ENCODE measurements at places on chromosomes 13 and 19.

DNA sequence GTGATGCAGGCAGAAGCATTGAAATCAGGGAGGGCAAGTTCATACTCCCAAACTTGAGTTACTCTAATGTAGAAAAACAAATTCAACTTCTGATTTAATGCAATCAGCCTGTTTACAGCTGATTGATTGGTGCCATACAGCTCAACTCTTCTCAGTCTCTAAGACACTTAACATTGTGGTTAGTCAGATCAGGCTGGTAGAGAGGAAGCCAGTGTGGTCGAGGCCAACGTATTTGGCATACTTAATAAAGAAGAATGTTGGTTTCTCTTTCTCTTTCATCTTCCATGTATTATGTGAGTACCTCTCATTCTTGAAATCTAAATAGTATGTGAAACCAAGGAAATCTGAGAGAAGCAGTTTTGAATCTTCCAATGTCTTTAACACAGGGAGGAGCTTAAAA lies 255.0 kb upstream of the SLITRK1 start:
- DNase-seq = no peak

- DNase-seq = peak; percentile 67
Measured at GRCh38 chr19:11446652-11447301, 11.3 kb downstream of the PRKCSH start.

DNA sequence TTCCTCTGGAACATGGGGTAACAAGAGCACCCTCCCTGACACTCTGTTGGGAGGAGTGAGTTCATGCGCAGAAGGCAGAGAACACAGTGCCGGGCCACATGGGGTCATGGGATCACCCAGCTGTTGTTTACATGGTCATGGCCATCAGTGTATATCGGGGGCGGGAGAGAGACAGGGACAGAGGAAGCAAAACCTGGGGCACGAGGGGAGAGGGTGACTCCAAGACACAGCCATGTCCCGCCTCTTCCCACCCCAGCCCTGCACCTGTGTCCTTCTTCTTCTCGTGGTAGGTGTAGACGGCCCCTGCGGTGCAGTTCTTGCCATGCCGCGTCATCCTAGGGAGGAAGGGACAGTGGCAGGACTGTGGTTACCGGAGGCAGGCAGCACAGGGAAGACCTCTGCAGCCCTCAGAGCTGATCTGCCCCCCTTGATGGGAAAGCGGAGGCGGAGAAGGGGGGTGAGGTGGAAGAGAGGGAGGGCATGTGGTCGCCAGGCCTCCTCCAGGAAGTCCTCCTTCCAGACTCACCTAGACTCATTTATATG lies 19.9 kb downstream of the NOSIP start:
- DNase-seq = peak; percentile 53

- DNase-seq = no peak
Measured at GRCh38 chr19:39470724-39471339, 9.8 kb upstream of the TIMM50 start.

GRCh38 chr19:18091217-18091608 lies 4.5 kb upstream of the IL12RB1 start:
- peak; percentile 77 for DNase-seq

DNA sequence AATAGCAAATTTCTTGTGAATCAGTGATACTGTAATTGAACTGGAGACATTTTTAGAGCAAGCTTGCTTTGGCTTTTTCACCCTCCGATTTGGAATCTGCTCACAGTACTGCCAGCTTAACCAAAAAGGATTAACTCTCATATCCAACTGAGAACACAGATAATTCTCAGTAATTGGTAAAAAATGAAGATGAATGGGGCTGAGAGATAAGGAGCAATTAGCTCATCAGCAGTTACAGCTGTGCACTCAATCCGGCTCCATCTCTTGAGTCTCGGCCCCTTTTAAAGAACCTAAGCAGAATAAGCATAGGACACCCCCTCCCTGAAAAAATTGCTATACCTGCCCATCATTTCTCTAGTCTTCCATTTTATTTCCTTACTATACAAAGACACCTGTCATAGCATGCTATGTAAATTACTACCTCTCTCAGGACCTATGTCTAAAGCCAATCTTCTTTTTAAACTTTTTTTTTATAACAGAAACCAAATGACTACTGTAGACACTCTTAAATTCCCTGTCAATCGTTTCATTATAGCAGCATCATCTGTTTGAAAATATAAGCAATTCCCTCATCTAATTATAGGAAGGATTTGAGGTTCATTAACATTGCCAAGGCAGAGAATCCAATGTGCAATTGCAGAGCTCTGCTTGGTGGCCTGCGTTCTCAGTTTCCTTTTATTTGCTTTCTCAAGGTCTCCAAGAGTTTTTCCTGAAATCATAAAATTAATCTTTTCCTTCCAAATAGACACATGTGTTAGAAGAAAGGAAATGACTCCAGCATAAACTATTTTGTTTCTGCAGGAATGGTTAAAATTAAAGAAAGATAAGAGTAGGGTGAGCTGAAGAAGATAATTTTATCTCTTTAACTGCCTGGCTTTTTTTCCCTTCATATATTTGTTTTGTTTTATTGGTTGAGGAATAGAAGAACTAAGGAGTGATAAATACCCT lies 242.1 kb downstream of the DACH1 start:
- no peak for DNase-seq

DNA sequence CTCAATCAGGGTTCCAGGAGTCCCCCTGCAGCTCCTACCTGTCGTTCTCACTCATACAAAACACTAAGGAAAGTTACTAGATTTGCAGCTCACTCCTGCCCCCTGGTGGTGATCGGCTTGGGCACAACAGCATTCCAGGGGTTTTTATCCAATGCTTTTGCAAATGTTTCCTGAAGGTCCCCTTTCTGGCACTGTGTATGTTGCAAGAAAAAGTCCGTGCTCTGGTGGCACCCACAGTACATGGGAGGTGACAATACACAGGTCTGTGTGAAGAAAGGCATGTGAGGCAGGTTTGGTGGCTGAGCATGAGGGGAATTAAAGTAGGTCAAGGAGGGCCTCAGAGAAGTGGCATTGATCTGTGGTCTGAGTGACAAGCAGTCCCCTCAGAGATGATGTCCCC lies 8.6 kb upstream of the TYK2 start:
- peak; percentile 93 for DNase-seq

DNA sequence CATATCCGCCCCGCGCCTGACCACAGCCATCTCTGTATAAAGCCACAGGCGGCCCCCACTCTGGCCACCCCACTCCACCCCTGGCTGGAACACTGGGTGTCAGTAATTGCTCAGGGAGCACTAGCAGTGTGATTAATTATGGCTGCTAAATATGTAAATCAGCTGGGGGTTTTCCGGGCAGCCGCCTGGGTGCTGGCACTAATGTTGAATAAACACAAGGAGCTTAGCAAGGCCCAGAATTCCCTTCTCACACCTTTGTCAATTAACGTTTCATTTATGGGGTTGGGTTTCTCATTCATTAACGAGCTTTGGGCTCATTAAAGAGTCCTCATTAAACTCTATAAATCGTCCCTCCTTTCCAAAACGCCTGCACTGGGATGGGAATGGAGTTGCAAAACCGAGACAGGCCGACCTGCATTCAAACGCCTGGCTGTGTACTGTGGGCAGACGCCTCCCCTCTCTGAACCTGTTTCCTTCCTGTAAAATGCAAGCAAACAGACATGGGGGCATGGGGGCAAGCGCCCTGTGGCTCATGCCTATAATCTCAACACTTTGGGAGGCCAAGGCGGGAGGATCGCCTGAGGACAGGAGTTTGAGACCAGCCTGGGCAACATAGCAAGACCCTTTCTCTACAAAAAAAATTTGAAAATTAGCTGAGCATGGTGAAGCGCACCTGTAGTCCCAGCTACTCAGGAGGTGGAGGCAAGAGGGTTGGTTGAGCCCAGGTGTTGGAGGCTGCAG lies 17.7 kb upstream of the OLFM2 start:
- DNase-seq = no peak

- DNase-seq = no peak
Measured at GRCh38 chr13:28120317-28120716, 18.0 kb upstream of the PAN3 start.

DNA sequence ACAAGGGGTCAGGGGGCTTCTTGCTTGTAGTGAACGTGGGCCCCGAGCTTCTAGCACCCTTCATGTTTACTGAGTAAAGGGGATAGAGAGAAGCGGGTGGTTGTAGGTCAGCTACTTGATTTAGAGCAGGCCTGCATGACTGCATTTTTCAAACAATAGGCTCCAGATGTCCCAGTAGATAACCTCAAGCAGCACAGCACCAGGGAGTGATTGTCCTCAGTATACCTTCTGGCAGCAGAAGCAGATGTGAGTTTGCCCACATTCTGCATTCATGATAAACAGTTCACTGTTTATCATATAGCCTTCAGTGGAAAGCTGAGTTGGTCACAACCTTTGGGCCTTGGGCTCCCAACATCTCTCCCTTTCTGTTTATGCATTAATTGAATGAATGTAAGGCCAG lies 4.8 kb downstream of the ZNF439 start:
- no peak for DNase-seq

DNA sequence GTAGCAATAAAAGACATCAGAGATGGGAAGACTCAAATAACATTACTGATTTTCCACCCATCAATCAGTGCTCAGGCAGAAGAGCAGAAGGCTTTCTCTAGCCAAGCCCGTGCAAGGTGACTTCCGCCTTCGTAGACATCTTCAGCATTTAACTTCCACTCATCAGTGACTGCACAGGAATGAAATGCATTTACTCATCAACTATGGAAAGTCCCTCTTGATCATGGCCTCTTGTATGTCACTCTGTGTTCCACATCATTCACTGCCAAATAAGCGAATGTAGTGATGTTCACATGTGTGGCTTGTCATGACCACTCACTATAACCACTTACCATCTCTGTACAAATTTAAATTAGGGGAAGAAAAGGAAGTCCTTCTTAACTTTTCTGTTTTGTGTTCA lies 49.4 kb downstream of the SACS start:
- DNase-seq = no peak

DNA sequence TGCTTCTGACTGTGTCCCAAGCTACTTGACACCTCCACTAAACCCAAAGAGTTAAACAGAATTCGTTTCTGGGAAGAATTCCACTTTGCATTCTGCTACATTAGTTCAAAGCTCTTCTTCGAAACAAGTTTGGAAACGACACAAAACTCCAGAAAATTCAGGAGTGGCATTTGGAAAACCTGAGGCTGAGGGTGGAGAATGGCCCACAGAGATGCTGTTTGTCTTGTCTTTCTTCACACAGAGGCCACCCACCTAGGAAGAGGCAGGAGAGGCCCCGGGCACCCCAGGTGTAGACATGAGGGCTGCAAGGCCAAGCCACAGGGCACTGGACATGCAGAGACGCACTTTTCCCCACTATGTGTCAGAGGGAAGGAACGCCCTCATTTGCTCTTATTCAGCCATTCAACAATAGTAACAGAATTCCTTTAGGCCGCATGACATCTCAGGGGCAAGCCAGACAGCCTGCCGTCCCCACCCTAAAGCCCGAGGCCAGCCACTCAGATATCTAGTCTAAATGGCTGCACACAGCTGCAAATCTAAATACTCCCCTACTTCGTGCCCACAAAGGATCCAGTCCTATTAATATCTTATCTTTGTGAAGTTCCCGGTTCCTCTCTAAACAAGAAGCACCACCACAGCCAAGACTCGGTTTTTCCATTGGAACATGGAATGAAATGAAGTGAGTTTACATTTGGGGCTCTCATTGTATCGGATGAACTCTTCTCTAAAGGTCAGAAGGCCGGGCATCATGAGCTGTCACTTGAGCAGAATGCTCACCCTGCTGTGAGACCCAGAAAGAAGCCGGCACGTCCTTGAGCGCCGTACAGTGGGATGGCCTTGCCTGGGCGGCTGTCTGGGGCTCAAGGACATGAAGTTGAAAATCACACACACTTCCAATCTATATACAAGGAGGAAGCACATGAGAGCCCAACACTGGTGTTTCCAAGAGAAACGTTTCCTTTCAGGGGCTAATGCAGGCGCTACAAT lies 19.8 kb downstream of the COL4A1 start:
- DNase-seq = no peak

- DNase-seq = peak; percentile 44
Measured at GRCh38 chr19:441213-441836, 19.5 kb downstream of the SHC2 start.

GRCh38 chr19:34888091-34888490 lies 38.6 kb upstream of the ZNF30 start:
- no peak for DNase-seq

DNA sequence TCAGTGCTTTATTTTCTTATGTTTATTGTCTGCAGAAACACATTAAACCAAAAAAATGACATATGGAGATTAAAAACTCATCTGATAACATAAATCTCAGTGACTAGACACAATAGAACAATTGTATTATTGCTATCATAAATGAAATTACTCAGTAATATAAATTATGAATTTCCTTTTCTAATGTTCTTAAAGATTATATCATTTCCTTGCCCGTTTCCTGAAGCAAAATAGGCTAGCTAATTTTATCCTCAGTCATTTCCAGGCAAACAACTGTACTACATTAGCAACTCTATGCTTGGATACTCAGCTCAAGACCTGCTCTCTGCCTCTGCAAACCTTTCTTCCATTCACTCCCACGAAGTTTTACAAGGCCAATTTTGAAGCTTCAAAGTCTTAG lies 61.2 kb downstream of the RFC3 start:
- DNase-seq = no peak

DNA sequence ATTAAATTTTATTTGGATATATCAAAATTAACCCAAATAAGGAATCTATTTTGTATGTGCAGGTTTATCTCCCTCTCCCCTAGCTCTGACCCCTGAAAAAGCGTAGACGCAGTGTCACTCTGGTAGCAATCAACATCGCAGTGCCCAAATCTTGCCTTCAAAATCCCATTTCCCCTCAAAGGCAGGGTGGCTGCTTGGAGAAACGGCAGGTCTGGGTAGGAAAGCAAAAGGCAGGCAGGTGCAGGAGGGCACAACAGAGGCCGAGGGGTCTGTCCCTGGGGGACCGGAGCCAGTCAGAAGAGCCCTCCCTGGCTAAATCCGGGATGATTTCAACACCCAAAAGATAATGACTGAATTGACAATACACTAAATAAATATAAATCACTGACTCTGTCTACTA lies 41.9 kb downstream of the NAXD start:
- DNase-seq = no peak

GRCh38 chr13:34085204-34085603 lies 267.3 kb downstream of the RFC3 start:
- no peak for DNase-seq

- DNase-seq = no peak
Measured at GRCh38 chr13:39777527-39778061, 122.1 kb downstream of the COG6 start.

GRCh38 chr19:5587661-5588060 lies 19.9 kb upstream of the TINCR start:
- no peak for DNase-seq

- DNase-seq = peak; percentile 86
Measured at GRCh38 chr19:11137542-11138384, 17.8 kb downstream of the SPC24 start.

- DNase-seq = no peak
Measured at GRCh38 chr13:55576389-55576788, 1564.3 kb upstream of the PRR20A start.

DNA sequence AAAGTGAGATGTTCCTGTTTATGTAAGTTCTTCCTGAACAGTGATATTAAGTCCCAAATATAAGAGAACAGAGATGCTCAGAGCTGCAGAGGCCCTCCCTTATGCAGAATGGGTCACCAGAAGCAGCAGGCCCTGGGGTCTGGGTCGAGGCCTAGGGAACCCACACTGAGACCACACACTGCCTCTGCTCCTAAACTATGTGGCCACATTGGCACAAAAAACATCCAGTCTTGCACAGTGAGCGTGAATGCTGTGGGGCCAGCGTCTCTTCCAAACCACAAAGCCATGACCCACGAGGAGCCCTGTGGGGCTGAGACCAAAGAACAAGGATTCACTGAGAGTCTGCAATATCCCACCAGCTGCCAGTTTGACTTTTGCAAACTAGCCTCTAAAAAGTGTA lies 23.6 kb downstream of the PROZ start:
- DNase-seq = no peak

GRCh38 chr19:40400559-40400958 lies 10.6 kb upstream of the HIPK4 start:
- no peak for DNase-seq

- DNase-seq = peak; percentile 97
Measured at GRCh38 chr19:12495002-12495802, 10.6 kb upstream of the ZNF709 start.
